ENCODE measurements at places on chromosomes 2 and 18. TPM values are rescaled to one million over a fixed set of nuclear protein-coding genes. Genes with fewer than 3 reads are reported as not detected.

The GCG gene
- total RNA-seq = not detected

The UBE2E3 gene
- 26.6 TPM for total RNA-seq

The FAM110C gene
- 0.39 TPM for total RNA-seq

- DNase-seq = no peak
Measured at GRCh38 chr18:44882163-44882868, 201.6 kb downstream of the SETBP1 start.

DNA sequence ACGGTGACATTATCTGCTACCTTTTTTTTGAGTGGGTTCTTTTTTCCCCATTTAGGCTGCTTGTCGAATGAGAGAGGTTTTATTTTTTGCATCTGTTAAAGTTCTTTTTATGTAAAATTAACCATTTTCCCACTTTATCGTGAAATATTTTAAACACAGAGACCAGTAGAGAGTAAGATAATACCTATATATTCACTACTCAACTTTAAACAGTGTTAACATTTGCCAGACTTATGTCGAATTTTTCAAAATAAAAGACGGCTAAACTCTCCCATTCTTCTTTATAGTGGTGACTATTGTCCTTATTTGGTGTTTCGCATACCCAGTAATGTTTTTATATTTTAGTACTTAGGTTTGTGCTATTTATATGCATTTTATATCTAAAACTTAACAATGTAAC lies 743 bp upstream of the PUS10 start:
- DNase-seq = no peak

GRCh38 chr2:23566241-23567142 lies 181.5 kb downstream of the KLHL29 start:
- DNase-seq = peak; percentile 39

The MC5R gene
- total RNA-seq = not detected

GRCh38 chr2:239677453-239678185 lies 276.8 kb upstream of the HDAC4 start:
- no peak for DNase-seq

DNA sequence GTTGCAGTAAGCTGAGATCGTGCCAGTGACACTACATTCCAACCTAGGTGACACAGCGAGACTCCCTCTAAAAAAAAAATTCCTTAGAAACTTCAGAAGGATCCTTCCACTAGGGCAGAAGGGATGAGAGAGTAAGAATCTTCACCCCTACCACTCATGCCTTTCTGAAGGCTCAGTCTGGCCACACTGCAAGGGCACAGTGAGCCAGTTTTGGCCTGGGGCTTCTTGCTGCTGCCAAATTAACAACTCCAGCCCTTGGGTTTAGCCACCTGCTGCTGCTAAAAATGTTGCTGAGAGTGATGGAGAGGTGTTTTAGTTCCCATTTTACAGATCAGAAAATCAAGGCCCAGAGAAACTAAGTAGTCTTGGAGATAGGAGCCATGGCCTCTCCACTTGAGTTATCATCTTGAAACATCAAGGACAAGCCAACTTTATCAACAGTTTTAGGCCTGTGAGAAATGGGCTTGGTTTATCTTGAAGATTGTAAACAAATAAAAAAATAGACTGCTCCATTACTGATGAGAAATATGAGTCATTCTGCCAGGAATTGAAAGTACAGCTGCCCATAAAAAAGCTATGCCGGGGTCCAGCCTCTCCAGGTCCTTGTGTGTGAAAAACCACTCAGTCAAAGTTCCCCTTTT lies 31.9 kb upstream of the CASP8 start:
- DNase-seq = no peak

DNA sequence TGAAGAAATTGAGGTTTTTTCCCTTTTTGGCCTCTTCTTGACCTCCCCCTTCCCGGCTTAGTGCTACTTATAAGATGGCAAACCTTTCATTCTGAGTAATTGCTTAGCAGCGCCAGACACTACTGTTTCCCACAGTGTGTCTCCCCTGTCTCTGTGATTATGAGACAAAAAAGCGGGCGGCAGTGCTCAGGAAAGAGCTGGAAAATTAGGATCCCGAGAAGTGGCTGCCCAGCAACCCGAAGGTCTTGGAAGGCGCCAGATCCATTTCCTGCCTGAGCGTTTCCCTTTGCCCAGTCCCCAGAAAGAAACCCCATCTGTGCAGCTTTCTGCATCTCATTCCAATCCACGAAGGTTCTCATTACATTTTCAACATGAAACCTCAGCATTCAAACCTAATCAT lies 191.9 kb upstream of the APCDD1 start:
- DNase-seq = no peak

DNA sequence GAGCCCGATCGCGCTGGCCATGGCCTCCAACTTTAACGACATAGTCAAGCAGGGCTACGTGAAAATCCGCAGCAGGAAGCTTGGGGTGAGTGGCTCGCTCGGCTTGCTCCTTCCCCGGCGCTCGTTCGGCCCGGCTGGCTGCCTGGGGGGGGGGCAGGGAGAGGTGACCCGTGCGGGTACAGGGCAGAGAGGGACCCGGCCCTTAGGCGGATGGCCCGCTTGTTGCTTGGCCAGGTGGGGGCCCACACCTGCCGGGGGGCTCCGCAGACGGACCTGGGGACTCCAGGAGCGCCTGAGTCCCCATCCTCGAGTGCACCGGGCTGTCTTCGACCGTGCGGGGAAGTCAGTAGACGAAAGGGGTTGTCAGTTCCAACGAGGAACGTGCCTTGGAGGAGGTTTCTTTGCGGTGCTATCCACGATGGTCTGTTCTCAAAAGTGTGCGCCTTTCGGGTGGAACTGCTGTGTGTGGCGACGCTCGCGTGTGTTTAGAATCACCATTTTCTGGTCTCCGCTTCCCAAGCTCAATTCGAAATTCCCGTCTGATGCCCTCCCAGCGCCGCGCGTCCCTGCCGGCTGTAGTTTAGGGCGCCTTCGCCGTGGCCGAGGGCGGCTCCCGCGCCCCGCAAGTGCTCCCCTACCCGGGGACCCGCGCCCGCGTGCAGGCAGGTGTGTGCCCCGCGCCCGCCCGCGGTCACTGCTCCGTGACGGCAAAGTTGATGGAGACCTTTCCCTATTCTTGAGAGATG lies 711 bp downstream of the DOK6 start:
- DNase-seq = no peak
